Hippocampal formation (tissue), 2 donors: ENCODE measurements at places on chromosomes 13 and 19.

DNA sequence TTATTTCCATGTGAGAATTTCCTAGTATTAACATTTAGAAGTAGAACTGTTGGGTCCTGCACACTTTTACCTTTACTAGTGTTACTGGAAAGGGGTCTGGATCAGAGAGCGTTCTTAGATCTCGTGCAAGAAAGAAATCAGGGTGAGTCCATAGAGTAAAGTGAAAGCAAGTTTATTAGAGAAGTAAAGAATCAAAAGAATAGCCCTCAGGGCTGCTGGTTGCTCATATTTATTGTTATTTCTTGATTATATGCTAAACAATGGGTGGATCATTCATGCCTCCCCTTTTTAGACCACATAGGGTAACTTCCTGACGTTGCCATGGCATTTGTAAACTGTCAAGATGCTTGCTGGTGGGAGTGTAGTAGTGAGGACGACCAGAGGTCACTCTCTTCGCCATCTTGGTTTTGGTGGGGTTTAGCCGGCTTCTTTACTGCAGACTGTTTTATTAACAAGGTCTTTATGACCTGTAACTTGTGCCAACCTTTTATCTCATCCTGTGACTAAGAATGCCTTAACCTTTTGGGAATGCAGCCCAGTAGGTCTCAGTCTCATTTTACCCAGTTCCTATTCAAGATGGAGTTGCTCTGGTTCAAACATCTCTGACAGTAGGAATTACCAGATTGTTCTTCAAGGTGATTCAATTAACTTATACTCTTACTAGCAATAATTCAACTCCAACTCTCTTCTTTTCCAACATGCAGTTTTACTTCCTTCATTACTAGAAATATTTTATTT, 27.4 kb downstream of the NDFIP2 start:
- no peak for DNase-seq

DNA sequence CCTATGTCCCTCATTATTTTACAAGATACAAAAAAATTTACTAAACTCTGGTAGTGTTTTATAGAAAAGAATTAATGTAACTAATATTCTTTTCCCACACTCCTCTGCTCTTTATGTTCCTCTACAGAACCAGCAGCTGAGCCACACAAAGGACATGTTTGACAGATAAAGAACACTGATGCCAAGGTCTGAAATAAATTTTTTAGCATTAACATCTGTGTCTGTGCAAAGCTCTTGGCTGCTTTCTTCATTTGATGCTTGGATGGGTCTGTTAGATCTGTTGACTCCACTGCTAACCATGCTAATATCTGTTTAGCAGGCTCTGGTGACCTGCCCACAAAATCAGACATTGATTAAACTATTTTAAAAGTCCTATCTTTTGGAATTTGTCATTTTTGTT, 2363.8 kb downstream of the PCDH9 start:
- DNase-seq: no peak

- DNase-seq: no peak
Observed at GRCh38 chr19:1035998-1036621, 3.8 kb upstream of the ABCA7 start.

DNA sequence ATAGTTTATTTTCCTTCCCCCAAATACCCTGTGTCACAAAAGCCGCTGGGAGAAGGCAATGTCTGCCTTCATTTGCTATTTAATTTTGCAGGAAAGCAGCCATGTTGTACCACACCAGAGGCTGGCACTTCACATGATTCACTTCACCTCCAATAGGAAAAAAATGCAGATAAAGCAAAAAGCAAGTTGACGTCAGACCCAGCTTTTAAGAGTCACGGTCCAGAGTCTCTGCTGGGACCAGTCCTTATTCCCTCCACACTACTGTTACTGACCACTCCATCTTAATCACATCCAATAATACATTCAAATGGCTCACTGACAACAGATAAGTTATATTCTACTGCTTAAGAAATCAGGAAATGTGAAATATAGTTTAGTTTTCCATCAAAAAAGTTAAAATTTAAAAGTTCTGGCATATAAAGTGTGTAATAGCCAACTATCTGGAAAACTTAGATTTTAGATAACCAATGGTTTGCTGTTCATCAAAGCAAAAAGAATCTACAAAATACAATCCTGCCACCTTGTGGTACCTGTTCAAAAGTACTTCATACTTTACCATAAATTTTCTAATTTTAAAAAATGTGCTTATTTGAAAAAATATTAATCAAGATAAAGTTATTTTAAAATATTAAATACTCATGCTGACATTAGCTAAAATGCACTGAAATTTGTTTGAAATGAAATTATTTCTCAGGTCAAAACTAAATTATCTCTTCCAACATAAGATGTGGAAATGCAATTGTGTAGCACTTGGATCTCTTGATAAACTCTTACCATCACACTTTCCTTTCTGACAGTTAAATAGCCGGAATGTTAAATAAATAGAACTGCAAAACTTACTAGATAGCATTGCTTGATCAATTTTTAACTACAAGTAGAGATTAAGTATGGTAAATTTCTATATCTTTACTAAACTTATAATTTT, 97.3 kb downstream of the SERP2 start:
- no peak for DNase-seq

- DNase-seq: no peak
Observed at GRCh38 chr13:35860661-35861060, 270.5 kb downstream of the DCLK1 start.

DNA sequence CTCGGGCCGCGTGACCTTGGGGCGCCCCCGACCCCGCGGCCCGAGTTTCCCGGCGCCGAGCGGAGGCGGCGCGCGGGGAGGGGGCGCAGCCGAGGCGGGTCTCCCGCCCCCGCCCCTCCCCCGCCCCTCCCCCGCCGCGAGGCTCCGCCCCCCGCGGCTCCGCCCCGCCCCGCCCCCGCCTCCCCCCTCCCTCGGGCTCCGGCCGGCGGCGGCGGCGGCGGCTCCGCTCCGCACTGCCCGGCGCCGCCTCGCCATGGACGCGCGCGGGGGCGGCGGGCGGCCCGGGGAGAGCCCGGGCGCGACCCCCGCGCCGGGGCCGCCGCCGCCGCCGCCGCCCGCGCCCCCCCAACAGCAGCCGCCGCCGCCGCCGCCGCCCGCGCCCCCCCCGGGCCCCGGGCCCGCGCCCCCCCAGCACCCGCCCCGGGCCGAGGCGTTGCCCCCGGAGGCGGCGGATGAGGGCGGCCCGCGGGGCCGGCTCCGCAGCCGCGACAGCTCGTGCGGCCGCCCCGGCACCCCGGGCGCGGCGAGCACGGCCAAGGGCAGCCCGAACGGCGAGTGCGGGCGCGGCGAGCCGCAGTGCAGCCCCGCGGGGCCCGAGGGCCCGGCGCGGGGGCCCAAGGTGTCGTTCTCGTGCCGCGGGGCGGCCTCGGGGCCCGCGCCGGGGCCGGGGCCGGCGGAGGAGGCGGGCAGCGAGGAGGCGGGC, at the start of gene HCN2:
TSS of gene HCN2 (plus strand) at position 189 of the 703 bp plus-strand sequence. CDS start at position 254, 65 bp downstream.
- DNase-seq: no peak

- no peak for DNase-seq
Observed at GRCh38 chr13:75129331-75129730, 352.6 kb downstream of the TBC1D4 start.

DNA sequence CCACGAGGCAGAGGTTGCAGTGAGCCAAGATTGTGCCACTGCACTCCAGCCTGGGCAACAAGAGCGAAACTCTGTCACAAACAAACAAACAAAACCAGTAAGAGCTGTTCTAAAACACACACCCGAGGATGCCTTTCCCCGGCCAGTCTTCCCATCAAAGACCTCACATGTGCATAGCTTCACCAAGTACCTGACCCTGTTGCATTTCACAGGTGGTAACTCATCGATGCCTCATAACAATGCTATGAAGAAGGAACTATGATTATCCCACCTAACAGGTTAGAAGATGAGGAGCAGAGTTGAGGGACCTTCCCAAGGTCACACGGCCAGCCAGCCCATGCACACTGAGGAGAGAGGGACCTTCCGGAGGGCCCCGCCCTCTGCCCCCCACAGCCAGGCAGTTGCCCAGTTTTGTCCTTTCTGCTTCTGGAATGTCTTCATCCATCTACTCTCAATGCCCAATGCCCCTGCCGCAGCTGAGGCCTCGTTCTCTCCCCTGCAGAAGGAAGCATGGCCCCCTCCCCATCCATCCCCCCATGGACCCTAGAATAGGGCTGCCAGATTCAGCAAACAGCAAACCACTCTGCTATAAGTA, 16.8 kb upstream of the LENG8 start:
- no peak for DNase-seq
